ENCODE measurements at places on chromosomes 12 and 14.
A peak's percentile ranks its signal among the peaks of the same experiment; 100 is the strongest.

DNA sequence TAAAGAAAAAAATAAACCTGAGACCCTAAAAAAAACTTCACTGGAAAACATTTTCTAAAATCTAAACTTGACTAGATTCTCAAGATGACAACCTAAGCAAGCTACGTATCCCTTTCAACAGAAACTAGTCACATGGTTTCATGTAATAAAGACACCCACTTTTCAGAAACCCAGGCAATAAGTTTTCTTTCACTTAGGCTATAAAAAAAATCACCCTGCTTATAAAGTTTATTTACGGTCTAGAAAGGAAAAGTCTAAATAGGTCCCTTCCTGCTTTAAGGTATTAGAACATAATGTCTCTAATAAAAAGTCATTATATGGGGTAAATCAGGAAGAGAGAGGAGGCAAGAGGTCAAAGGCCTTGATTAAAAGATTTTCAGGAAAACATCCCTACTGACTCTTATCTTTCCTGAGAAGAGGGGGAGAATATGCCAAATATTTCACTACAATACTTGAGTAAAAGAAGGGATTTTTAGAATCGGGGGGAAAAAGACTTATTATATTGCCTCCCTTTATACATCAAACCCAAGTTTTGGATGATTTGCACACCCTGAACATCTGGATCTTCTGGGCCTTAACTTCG lies 9.5 kb downstream of the CLIP1 start:
- peak; percentile 64 for DNase-seq

- no peak for DNase-seq
Observed at GRCh38 chr12:71840231-71840847, 780 bp downstream of the TBC1D15 start.

DNA sequence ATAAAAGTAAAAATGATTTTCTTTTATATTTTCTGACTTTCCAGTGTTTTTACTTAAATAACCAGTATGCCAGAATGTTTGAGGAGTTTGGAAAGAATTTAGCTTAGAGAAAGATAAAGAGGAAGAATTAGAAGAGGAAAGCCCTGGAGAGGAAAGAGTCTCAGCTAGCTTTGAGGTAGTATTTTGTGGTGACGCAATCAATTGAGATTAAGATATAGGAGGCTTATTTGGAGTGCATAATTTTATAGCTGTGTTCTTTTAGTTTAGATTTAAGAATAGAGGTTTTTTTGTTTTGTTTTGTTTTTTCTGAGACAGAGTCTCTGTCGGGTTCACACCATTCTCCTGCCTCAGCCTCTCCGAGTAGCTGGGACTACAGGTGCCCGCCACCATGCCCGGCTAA lies 18.1 kb downstream of the CLEC2B start:
- no peak for DNase-seq

GRCh38 chr12:45348311-45348710 lies 132.4 kb downstream of the ANO6 start:
- no peak for DNase-seq

DNA sequence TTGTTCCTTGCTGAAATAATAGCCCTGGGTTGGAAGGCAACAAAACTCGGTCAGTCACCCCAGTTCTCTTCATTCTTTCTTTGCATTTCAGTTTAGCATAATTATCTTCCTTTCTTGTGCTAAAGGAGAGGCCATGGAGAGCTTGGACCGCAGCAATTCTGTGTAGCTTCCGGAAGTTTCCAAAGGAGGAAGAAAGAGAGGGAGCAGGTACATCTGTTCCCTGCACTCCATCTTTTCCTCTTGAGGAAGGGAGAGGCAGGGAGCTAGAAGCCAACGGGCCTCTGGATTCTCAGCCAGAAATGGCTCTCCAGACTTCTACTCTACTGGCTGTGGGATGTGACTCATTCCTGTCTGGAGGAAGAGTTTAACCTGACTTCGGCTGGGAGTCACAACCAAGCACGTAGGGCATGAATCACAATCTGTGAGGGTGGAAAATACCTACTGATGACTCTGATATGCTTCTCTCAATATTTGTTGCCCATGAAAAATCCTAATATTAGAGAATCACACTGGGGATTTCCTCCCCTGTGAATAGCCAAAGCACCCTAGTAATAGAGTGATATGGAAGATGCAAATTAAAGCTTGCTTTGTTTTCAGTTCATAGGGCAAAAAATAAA lies 17.0 kb downstream of the ANO6 start:
- DNase-seq: no peak

GRCh38 chr14:28761438-28762291 lies 4.9 kb upstream of the FOXG1 start:
- DNase-seq: no peak

DNA sequence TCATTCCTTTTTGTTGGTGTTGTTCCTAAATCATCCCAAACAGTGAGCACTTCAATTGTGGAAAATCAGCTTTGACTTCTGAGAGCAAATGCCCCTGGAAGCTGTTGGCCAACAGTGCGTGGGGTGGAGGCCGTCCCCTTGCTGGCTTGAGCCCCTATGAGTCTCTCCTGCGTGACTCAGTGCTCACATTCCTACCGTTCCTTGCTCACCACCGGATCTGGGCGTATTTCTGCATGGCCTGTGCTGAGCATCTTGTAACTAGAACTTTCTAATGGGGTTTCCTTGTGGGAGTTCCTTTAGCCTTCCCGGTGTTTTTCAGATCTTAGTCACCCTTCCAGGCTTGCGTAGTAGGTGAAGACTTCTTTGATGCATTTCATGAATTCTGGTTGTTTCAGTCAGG lies 14.7 kb downstream of the SERPINA1 start:
- DNase-seq: no peak

- DNase-seq: no peak
Observed at GRCh38 chr14:93019367-93019843, 96.3 kb downstream of the ITPK1 start.

GRCh38 chr12:62301799-62302133 lies 41.6 kb downstream of the USP15 start:
- no peak for DNase-seq

GRCh38 chr12:127115468-127116035 lies 1151.4 kb upstream of the TMEM132C start:
- DNase-seq: no peak

GRCh38 chr12:4905316-4905715 lies 4.4 kb upstream of the KCNA1 start:
- no peak for DNase-seq

- no peak for DNase-seq
Observed at GRCh38 chr12:12689647-12690300, 6.2 kb downstream of the GPR19 start.

Data from GM13976 (cell line).